Stimulated activated CD8-positive, alpha-beta memory T cell treated with anti-CD3 and anti-CD28 coated beads, Interleukin-2, amount 100 ng/mL, for 1 hour (primary cell): ENCODE measurements at places on chromosomes 7 and 10.

- DNase-seq: no peak
These were observed 53.4 kb upstream of the PCDH15 start for GRCh38 chr10:54854389-54854788.

GRCh38 chr10:3652886-3653285, 132.1 kb downstream of the KLF6 start:
- DNase-seq: no peak

- DNase-seq: no peak
These were observed 53.7 kb upstream of the HBP1 start for GRCh38 chr7:107115114-107115513.

DNA sequence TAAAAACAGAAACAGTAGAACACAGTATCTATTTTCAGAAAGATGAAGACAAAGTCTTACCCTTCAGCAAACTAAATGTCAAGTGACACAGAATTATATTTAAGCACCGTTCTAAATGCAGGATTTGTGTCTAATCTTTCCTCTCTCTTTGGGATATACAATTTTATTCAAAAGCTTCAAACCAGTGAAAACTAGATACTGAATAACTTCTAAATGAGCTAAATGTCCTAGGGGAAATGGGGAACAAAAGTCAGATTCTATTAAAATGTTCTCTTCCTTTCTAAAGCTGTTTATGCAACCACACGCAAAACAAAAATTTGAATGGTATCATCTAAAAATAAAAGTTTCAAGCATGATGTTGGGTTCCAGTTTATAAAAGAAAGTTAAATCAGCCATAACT, 136.4 kb upstream of the AOAH start:
- DNase-seq: no peak

DNA sequence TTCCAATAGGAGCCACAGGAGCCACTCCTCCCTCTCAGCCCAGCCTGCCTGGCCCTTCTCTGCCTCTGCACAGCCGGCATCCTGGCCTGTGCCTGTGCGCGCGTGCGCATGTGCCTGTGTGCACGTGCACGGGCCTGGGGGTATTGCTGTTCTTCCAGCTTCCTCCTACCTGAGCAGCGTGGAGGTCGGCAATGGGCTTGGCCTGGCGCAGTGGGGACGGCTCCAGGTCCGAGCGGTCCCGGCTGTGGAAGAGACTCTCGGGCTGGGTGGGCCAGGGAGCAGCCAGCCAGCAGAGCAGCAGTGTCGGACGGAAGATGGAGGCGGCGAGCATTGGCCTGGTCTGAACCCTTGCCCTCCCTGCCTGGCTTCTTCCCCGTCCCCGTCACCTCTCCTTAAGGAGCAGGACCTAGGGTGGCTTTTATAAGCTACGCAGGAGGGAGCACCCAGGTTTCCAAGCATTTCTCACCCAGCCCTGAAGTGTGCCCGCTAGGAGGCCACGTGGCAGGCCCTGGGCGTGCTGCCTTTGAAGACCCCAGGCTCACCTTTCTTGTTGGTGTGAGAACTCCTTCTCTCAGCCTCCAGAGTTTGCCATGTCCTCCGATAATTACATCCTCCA, at the start of gene MMP21:
TSS of gene MMP21 (minus strand) at position 331 of the 616 bp plus-strand sequence. CDS start at position 331, 0 bp downstream.
- no peak for DNase-seq

- no peak for DNase-seq
These were observed 11.8 kb upstream of the INSIG1 start for GRCh38 chr7:155285833-155286232.

GRCh38 chr7:98330926-98331529, 49.5 kb downstream of the BRI3 start:
- DNase-seq: no peak

DNA sequence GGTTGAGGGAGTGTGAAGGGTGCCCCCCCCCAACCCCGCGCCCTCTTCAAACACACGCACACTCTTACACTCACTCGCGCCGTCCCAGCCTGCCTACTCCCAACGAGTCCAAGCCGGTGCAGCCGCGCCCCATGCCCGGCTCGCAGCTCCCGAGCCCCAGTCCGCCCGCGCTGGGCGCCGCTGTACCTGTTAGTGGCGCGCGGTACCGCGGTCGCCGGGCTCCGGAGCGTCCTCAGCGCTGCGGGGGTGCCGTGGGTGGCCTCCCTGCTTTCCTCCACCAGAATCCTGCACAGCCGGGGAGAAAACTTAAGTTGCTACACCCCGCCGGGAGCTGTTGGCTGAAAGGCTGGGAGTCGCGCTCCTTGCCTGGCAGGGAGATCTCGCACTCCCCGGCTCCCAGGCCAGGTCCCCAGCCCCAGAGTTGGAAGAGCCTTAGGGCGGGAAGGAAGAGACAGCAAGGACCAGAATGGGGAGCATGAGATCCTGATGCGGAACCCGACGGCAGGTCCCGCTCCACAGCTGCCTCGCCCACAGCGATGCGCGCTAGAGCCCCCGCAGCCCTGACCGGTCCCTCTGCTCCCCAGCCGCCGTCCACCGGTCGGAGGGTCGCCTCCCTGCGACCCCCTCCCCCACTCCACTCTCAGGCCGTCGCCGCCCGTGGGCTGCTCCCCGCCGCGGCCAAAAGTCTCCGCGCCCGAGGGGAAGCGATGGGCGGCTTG, 863 bp downstream of the ST8SIA6 start:
- DNase-seq: no peak

DNA sequence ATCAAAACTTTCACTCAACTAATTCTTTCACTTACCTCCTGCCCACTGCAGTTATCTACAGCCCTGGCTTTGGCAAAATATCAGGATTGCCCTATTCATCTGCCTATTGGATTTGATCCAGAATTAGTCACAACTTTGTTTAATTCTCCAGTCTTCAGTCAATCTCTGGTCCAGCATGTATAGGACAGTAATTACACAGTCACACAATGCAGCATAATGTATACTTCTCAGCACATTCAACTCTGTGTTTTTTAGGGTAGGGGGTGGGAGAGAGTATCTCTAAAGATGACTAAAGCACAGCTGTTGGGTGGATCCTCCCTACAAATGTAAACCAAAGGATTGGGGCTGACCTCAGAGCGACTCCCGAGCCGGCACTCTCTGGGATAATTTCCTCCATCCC, 17.7 kb upstream of the NRP1 start:
- no peak for DNase-seq

GRCh38 chr10:116756277-116756676, 13.9 kb upstream of the HSPA12A start:
- DNase-seq: no peak

GRCh38 chr7:117728890-117729624, 144.2 kb downstream of the CTTNBP2 start:
- no peak for DNase-seq

DNA sequence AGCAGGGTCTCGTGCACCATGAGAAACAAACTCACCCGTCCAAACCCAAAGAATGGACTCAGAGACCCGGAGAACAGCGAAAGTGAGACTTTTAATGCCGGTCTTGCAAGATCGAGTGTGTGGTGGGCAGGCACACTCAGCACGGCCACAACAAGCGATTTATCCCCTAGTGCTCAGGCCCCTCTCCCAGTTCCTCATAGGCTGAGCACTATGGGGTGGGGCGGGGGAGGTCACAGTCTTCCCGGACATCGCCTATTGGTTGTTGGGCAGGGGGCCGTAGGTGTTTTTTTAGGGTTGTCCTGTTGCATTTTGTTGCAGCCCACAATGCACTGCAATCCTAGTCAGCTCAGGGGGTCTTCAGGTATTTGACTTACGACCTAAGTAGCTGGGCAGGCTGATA, 608.3 kb upstream of the FOXK1 start:
- DNase-seq: no peak

DNA sequence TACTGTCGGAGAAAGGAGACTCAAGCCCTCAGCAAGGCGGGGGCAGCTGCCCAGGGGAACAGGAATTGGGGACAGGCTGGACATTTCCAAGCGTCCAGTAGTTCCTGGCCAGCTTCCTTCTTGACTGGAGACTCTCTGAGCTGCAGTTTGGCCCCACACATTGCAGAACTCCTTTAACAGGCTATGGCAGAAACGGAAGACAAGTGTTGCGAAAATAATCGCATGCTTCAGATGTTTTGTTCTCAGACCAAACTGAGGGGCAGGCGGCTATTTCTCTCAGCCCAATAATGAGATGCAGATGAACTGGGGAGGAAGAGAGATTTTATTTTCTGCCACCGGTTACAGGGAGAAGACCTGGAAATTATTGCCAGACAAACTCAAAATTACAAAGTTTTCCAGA, 88.0 kb upstream of the PFKP start:
- DNase-seq: no peak

GRCh38 chr7:19713676-19714075, 4.8 kb upstream of the POLR1F start:
- no peak for DNase-seq

- no peak for DNase-seq
These were observed 51.8 kb upstream of the DNAAF5 start for GRCh38 chr7:674454-675410.

DNA sequence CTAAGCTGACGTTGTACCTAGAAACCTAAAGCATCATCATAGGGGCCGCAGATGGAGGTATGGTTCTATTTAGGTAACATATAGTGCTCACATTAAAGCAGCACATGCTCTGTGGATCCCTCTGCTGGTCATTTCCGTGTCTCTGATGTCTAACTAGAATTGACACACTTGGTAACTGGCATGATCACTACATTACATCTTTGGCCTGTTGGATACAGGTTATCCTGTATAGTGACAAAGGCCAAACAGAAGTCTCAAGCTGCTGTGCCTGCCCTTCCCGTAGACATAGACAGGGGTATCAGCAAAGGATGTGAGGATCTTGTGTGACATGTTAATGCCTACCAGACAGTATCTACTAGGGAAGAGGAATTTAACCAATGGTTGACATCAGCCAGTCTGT, 51.2 kb downstream of the KIF5B start:
- no peak for DNase-seq

DNA sequence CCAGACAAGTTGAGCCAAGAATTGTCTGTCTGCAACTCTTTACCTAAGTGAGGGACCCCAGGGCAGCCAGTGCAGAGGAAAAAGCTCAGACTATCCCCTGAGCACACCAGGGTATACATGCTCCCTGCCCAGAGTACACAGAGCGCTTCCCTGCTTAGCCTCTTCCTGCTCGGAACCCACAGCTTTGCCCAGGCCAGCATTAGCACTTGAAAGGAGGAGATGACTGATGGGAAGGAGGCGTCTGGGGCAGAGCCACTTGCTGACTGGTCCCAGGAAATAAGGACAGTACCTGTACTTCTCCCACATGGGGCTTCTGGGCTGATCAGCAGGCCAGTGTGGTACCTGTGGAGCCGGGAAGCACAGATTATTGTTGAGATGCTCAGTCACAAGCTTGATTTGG, 48.4 kb upstream of the TRIM8 start:
- no peak for DNase-seq

DNA sequence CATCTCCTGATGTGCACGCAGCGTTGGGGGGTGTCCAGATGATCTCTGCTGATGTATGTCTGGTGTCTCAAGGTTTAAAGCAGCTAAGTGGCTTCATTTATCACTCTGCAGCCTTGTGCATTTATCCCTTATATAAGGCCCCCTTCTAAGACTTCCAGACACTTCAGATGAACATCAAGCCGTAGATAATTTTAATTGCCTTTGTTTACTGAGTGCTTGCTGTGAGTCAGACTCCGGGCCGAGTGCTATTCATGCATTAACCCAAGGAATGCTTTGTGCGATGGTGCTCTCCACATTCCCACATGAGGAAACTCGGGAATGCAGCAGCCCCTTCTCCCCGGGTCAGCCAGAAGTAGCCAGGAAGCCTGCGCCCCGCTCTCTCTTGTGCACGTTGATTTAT, 328.6 kb upstream of the COBL start:
- DNase-seq: no peak

GRCh38 chr10:51770709-51771108, 71.3 kb upstream of the CSTF2T start:
- DNase-seq: no peak

DNA sequence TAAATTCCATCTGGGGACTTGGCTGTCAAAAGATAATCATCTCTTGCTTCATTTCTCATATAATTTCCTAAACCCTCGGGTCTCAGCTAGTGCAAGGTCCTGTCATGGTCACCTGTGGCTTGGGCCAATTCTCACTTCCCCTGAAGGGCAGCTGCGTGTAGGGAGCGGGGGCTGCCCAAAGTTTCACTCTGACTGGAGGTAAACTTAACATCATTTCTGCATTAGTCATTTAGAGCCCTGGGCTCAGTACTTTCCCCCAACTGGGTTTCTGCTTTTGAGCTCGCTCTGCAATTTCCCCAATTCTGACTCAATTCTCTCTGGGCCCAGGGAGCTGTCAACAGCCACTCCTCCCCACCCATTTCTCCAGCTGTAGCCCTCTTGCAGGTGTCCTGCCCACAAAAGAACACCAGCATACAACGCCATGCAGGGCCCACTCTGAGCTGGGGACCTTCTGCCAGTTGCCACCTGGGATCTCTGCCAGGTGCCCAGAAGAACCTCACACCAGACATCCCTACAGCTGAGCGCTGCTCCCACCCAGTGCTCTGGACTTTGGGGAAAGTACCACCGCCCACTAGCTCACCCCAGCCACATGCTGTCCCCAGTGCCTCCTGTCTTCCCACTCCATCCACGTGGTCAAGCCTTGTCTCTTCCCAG, 37.9 kb downstream of the VOPP1 start:
- DNase-seq: no peak

- no peak for DNase-seq
These were observed 117.3 kb upstream of the INHBA start for GRCh38 chr7:41820111-41820671.

DNA sequence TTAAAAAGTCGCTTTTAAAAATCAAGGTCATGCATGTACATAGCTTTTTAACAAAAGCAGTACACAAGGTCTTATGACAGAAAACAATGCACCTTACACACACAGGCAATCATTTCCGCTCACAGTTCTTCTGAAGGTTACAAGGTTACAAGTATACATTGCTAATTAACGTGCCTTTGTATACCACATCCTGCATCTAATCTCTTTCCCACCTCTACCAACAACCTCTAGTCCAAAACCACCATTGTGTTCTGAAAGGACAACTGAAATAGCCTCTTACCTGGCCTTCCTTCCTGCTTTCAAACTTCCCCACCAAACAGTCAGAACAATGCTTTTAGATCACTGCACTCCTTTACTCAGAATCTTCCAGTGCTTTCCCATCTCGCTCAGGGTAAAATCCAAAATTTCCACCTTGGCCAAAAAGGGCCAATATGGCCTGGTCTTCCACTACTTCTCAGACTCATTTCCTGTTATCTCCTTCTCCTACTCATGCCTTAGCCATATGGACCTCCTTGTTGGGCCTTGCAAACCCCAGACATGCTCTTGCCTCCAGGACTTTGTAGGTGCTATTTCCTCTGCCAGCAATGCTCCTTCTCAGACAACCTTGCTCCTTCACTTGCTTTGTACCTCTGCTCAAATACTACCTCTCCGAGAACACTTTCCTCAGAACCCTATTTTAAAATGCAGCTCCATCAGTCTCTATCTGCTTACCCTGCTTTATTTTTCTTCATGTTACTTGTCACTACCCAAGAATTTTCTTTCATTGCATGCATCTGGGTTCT, 205.4 kb downstream of the DNAJC1 start:
- DNase-seq: no peak

- no peak for DNase-seq
These were observed 824.1 kb upstream of the IGFBP3 start for GRCh38 chr7:46744957-46745706.
